ENCODE measurements at places on chromosomes 2 and 18. TPM values are rescaled to one million over a fixed set of nuclear protein-coding genes. Genes with fewer than 3 reads are reported as not detected.

The FAM98A gene
- 19.7 TPM for total RNA-seq

The RAMP1 gene
- total RNA-seq: 44.1 TPM

The PARD6G gene
- 11.2 TPM for total RNA-seq

The HADHA gene
- total RNA-seq: 93.8 TPM

The ABHD1 gene
- 1.2 TPM for total RNA-seq

The KCNJ13 gene
- total RNA-seq: not detected

The CAPN14 gene
- total RNA-seq: 0.29 TPM

The CCL20 gene
- total RNA-seq: not detected

The EN1 gene
- not detected for total RNA-seq

The CTAGE1 gene
- not detected for total RNA-seq

GRCh38 chr18:22056950-22057349, 112.4 kb upstream of the GATA6 start:
- DNase-seq: no peak

GRCh38 chr18:11872479-11873136, 21.4 kb downstream of the CHMP1B start:
- DNase-seq: no peak

GRCh38 chr2:214328941-214329340, 81.9 kb upstream of the VWC2L start:
- DNase-seq: no peak

DNA sequence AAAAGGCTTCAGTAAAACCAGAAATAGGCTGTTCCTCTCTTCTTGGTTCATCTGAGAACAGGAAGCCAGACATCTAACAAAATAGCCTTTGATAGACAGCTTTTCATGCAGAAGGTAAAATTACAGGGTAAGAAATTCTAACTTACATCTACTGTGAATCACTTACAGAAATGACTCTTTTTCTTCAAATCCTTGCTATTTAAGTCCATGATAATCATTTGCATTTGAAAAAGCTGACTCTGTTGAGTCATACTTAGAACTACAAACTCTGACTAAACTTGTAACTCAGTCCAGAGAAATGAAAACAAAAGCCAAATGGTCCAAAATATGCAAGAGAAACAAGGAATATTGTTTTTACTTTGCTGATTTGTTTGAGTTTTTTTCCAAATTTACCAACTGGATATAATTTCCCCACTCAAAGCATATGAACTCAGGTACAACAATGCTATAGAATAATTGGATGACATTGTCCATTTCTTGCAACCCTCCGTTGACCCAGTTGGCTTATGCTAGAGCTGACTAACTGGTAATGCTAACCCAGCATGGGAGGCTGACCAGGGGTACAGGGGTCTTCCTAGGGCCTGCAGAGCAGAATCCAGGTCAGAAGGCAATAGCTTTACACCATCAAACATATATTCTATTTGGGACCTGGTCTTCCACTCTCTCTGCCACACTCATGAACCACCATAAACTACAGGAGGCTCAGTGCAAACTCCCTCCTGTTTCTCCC, 18.8 kb upstream of the MREG start:
- DNase-seq: no peak

- no peak for DNase-seq
Observed at GRCh38 chr2:29080886-29081743, 6.8 kb upstream of the PCARE start.

DNA sequence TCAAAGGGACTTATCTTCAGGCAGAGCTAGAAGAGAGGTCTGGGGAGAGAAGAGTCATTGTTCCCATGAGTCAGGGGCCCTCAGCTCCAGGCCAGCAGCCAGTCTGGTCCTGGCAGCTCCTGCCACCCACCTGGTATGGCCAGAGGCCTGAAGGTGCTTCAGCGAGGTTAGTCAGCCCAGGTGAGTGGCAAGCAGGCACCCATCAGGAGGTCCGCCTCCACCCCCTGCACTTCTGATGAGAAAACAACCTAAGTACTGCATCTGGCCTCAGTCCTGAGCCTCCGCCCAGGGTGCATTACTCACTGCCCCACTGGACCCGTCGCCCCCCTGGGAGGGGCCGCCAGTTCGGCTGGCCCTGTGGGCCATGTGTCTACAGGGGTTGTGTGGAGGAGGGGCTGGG, 130.2 kb downstream of the INHBB start:
- no peak for DNase-seq

GRCh38 chr2:10264506-10265328, 38.0 kb upstream of the HPCAL1 start:
- no peak for DNase-seq

- no peak for DNase-seq
Observed at GRCh38 chr18:10713409-10713808, 187.6 kb downstream of the NAPG start.

- no peak for DNase-seq
Observed at GRCh38 chr2:171069286-171069956, 91.3 kb downstream of the TLK1 start.

DNA sequence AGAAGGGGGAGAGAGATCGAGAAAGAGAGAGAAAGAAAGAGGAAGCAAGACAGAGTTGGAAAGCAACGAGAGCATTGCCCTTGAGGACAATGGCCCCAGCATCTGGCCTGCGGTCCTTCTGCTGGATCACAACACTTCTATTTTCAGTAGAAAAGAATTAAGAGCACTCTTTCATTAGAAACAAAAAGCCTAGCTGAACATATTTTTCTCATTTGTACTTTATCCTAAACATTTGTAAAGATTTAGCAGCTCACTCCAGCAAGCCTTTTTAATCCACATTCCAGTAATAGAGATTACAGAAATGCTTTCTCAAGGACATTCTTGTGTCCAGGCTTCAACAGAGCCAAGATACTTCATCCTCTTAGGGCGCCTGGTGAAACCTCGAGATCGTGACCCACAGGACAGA, 31.6 kb upstream of the AFF3 start:
- no peak for DNase-seq

- DNase-seq: no peak
Observed at GRCh38 chr18:13582178-13582670, 144.1 kb downstream of the FAM210A start.

DNA sequence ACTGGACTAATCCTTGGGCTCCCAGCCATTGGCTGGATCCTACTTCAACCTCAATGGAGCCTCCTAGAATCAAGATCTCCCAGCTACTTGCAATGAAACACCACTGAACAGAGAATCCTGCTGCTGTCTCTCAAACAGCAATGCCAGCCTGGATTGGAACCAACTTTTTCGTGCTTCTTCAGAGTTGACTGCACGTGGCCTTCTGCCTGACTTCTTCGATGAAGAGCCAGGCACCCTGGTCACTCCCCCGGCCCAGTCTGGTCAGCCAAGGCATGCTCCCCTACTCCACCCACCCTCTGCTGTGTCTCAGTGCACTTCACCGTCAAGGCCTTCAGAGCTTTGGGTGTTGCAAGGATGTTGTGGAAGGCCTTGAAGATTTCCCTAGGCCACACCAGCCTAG, 148.7 kb downstream of the CLIP4 start:
- DNase-seq: no peak

DNA sequence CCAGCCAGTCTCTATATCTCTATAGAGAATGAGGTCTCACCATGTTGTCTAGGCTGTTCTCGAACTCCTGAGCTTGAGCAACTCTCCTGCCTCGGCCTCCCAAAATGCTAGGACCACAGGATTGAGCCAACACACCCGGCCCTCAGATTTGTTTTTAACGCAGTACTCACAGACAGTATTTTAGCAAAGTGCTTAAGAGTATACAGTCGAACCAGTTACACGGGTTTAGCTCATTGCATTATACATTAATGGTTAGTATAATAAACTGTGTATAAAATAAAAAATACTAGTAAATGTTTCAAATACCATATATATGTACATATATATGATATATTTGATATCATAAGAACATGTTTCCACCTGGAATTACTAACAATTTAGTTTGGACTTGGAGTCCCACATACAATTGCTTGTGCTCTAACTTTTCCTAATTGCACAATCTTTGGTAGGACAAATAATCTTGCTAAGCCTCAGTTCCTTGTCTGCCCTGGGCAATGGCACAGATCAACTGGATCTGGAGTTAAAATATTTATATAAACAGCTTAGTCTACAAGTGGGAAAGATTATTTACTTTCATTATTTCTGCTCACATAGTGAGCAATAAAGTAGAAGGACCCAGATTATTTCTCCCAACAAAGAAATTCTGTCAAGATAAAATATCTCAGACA, 508.9 kb upstream of the LRATD1 start:
- DNase-seq: no peak

GRCh38 chr2:149768320-149768799, 180.8 kb upstream of the MMADHC start:
- no peak for DNase-seq

GRCh38 chr2:39202639-39203369, 41.0 kb downstream of the CDKL4 start:
- no peak for DNase-seq

GRCh38 chr2:120323807-120324399, 22.0 kb upstream of the INHBB start:
- no peak for DNase-seq

DNA sequence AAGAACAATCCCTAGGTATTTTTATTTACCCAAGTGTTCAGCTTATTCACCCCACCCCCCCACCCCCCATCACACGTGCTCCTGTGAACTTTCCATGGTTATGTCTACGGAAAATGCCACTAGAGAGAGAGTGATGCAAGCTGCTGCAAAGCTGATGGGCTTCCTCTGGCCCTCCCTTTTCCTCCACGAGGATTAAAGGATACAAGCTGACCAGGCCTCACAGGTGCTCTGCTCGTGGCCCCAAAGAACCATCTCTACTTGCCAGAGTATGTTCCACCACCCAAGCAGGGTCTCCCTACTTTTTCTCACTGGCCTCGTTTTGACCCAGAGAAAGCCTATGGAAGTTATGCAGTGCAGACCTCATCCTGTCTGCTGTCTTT, 342.6 kb downstream of the CELF4 start:
- no peak for DNase-seq

DNA sequence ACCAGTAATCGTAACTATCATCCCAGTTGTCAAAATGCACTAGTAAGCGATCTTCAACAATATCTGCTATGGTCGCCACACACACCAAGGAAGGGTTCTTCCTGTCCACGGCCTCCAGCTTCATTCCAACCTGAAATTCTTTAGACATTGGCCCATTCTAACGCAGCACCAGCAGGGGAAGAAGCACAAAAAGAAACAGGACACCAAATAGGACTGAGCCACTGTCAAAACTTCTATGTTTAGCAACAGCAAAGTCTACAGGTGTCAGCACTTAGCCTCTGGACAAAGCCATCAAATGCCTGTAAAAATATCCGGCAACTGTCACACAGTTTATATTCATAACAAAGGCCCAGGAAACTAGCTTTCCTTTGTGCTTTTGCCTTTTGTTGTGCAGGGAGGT, 175.0 kb downstream of the L3MBTL4 start:
- DNase-seq: no peak

GRCh38 chr2:19839438-19839837, 62.3 kb downstream of the TTC32 start:
- DNase-seq: no peak

GRCh38 chr2:221070106-221070505, 502.0 kb downstream of the EPHA4 start:
- DNase-seq: no peak

Data from uterus (tissue), 4 donors.